ENCODE measurements at places on chromosomes 6 and 20.

GRCh38 chr6:82616386-82617028 is 252.9 kb downstream of the TPBG start:
- no peak for DNase-seq

DNA sequence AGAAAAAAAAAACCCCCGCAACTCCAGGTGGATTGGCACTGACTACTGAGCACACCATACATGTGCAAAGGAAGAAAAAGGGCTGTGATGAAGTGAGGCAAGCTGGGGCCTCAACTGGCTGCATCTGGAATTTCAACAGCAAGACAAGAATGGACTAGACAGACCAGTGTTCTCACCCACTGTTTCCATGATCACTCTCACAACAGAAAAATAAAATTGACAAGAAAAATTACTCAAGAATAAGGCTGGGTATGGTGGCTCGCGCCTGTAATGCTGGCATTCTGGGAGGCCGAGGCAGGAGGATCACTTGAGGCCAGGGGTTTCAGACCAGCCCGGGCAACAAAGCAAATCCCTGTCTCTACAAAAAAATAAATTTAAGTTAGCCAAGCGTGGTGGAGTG is 18.8 kb downstream of the ZNF217 start:
- DNase-seq: no peak

GRCh38 chr6:153131037-153131981 is at the start of gene RGS17:
Gene RGS17, minus strand, starts transcription at chr6:153131282. Its CDS starts 87,264 bp downstream, at chr6:153044018.
- peak; percentile 82 for DNase-seq

DNA sequence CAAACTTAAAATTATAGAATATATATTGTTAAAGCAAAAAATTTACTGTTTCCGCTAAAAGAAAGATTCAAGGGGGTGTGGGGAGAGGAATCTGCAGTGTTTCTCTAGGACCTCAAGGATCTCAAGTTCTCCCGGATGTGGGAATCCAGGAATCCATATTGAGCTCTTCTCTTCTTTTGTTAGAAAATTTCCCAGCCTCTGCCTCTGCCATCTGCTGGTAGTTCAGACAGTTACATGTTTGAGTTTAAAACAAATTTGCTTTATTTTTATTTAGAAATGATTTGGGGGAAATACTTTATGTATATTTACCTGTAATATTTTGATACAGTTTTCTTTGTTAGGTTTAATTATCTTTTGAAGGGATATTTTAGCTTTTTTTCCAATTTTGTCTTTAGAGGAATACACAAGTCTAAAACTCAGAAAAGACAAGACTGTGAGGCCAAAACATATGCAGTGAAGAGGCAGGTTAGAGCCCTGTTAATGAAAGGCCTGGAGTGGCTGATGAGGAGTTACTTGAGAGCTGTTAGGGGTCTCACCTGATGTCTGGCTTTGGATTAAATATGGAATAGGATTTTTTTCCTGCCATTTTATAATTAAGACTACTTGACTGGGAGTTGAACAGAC is 268.8 kb downstream of the ARID1B start:
- DNase-seq: peak; percentile 57

DNA sequence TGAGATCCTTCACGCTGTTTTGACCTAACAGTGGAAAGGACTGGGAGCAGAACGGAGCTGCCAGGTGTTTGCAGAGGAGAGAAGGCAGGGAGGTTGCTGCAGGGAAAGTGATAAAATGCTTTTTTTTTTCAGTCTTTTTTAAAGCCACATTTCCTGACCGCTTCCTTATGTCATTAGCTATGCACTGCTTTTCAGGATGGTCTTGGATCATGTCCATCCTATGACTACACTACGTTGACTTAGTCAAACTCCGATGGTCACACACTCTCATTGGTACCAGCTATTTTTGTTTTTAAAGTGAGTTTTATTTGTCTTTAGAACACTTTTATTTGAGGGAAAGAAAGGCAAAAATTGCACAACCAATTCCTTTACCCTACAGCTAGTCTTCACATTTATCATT is 89.2 kb upstream of the EXOC2 start:
- DNase-seq: no peak

GRCh38 chr6:84251891-84252539 is 24.6 kb upstream of the CEP162 start:
- no peak for DNase-seq

GRCh38 chr6:20582586-20583443 is 48.6 kb downstream of the CDKAL1 start:
- DNase-seq: no peak

DNA sequence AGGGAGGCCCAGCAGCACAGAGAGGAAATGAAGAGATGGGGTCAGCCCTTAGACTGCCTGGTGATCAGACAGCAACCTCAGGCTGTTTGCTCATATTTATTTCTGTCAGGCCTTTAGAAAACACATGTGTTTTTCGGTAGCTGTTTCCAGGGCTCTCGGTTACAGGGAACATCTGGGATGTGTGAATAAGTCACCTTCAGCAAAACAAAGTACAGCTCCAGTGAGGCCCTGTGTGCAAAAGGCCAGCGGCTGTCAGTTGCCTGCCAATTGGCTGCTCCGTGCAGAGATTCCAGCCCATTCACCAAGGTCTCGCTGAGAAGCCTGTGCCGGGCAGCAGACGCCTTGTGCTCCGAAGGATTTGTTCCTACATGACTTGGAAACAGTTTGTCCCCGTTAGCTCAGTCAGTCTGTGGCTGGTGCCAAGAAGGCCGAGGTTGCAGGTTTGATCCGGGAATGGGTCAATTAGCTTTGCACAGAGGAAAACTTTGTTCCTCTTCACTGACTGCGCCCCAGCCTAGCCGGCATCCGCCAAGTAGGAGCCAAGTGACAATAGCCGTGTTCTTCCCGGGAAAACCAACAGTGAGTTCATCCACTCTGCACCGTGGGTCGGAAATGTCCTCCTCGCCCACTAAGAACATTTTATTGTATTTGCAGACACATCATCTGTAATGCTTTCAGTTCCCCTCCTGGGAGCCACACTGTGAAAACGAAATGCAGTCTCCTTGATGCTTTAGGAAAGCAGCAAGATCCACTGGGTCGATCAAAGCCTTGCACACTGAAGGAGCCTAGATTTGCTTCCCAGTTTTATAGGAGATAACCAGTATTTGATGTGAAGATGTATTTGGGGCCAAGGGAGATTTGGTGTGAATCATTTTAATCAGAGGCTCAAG is 315.4 kb upstream of the CDYL start:
- no peak for DNase-seq

DNA sequence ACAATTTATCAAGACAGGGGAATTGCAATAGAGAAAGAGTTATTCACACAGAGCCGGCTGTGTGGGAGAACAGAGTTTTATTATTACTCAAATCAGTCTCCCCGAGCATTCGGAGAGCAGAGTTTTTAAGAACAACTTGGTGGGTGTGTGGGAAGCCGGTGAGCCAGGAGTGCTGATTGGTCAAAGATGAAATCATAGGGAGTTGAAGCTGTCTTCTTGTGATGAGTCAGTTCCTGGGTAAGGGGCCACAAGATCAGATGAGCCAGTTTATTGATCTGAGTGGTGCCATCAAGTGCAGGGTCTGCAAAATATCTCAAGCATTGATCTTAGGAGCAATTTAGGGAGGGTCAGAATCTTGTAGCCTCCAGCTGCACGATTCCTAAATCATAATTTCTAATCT is 50.0 kb upstream of the ECI2 start:
- DNase-seq: no peak

- DNase-seq: peak; percentile 87
Observed at GRCh38 chr20:50144362-50144761, 9.2 kb downstream of the PEDS1 start.

DNA sequence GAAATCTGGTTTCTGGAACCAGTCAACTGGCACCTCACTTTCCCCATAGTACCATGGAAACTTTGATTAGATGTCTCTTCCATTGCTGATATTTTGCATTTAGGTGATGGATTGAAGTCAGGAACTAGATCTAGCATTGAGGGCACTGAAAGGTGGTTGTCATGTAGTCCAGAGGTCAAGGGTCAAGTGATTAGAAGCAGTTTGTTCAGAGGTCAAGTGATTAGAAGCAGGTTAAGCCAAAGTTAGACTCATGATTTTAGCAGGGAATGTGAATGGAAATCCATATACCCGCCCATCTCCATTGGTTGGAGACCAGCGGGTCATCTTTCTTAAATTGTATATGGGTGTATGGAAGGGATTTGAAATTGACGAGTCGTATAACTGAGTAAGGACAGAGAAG is 51.2 kb downstream of the CBFA2T2 start:
- DNase-seq: no peak

- no peak for DNase-seq
Observed at GRCh38 chr20:6014017-6014416, 39.8 kb downstream of the LRRN4 start.

- peak; percentile 83 for DNase-seq
Observed at GRCh38 chr20:5349448-5349847, 32.7 kb upstream of the PROKR2 start.

- peak; percentile 28 for DNase-seq
Observed at GRCh38 chr6:32589596-32590449, at the start of gene HLA-DRB1. Gene HLA-DRB1, minus strand, starts transcription at chr6:32589848. Its CDS starts 106 bp downstream, at chr6:32589742.

- DNase-seq: peak; percentile 30
Observed at GRCh38 chr6:105170059-105170458, 9.8 kb downstream of the POPDC3 start.

- no peak for DNase-seq
Observed at GRCh38 chr6:155088856-155089255, 93.7 kb downstream of the TIAM2 start.

DNA sequence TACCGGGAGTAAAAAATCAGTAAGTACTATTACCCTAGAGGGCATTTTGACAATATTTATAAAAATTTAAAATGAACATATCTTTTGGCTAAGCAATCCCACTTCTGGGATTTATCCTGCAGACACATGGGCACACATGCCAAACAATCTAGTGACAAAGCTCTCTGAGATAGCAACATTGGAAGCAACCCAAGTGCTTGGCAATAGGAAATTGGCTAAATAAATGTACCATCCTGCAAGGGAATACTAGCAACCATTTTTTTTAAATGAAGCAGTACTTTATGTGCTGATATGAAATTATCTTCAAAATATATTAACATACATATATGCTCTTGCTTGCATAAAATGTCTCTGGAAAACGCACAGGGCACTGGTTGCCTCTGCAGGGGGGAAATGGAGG is 133.8 kb downstream of the SNX5 start:
- no peak for DNase-seq

DNA sequence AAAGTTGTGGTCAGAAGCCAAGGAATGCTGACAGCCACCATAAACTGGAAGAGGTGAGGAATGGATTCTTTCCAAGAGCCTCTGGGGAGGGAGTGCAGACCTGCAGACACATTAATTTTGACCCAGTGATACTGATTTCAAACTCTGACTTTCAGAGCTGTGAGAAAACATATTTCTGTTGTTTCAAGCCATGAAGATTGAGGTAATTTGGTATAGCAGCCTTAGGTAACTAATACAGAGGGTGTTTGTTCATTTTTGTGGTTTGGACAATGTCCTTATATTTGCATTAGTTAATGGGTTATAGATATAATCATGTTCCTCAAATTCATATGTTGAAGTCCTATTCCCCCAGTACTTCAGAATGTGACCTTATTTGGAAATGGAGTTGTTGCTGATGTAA is 85.4 kb upstream of the GTSF1L start:
- DNase-seq: no peak

DNA sequence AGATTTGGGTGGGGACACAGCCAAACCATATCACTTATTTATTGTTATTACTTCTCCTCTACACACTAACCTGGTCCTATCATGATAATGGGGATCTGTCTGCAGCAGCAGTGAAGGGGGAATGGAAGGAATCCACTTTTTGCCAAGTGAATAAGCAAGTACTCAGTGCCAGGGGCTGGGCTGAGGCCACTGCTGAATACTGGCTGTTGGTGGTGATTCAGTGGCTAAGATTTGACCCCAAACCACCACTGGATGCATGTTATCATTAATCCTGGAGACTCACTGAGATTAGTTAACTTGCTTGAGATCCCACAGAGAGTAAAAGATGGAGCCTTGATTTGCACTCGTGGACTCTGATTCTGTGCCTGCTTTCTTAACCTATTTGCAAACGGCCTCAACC is 127.7 kb downstream of the TSHZ2 start:
- DNase-seq: no peak

DNA sequence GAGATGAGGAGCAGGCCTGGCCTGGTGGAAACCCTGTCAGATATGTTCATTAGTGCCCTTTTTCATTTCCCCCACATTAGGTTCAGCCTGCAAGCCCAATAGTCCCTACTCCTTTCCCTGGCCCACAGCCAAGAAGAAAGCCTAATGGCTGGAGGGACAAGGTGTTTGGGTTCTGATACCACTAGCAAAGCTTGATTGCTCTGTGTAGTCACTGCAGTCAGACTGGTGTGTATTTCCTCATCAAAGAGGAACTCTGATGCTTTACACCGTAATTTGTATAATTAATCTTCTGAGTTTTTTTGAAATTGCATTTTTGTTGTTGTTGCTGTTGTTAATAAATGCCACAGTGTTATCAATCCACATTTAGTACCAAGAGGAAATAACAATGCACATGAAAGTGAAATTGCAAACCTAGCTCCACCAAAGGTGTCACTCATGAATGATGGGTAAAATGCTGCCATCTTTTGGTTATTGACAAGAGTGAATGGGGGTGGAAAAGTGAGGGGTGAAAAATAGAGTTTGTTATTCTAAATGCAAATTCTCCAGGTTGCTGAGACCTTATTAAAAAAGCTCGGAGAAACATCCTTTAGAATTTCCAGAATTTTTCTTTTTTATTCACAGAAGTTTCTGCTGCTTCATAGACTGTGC is 320.2 kb upstream of the POU3F2 start:
- no peak for DNase-seq

GRCh38 chr6:36121787-36122494 is 8.4 kb upstream of the MAPK13 start:
- no peak for DNase-seq

- no peak for DNase-seq
Observed at GRCh38 chr20:36369739-36370138, 63.6 kb downstream of the DLGAP4 start.

DNA sequence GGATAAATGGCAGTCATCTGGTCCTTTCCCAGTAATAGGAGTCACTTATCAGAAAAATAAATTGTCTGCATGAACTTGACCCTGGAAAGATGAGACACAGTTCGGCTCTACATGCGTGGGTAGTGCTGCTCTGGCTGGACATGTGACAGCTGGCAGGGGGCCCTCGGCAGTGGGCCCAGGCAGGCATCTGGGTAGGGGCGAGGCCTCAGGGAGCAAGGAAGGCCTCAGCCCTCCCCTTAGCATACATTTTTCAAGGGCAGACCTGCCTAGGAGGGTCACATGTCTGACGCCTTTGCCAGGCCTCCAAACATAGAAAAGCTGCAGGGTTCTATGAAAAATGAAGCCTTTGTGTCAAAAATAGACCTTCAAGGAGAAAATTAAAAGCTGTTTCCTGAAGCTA is 12.8 kb upstream of the ILRUN start:
- peak; percentile 64 for DNase-seq

All from lung microvascular endothelial cell (primary cell).